Ascending aorta (tissue), 2 donors: ENCODE measurements at places on chromosomes 5 and 9.

DNA sequence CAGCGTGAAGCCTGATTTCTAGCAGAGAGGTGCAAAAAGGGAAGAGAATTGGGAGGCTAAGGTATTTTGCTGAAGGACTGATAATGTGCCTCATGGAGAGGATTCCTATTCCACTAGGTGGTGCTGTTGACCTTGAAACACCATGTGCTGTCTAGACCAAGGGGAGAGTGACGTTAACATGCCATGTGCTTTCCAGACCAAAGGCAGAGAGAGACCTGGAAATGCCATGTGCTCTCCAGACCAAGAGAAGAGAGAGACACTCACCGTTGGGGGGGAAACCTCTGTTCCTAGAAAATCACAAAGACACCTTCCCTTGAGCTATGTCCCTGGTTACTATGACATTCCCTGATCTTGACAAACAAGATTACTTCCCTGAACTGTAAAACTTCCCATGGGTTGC, 286.0 kb upstream of the TUSC1 start:
- no peak for DNase-seq

- no peak for DNase-seq
Observed at GRCh38 chr5:84354101-84354500, 30.6 kb downstream of the EDIL3 start.

DNA sequence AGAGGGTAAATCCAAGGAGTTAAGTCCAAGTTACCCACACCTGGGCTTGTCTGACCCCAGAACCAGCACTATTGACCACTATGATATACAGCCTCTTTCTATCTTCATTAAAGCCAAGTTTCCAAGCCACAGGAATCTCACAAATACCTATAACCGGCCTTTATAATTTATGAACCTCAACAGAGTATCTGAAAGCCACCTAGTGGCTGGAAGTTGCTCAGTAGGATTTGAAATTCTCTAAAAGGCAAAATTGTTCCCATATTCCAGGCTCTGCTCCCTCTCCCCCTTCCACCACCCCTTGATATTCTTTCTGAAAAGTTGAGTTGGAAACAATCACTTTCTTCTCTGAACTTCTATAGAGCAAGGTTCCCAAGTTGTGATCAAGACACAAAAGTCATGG, 106.4 kb upstream of the GPR151 start:
- no peak for DNase-seq

DNA sequence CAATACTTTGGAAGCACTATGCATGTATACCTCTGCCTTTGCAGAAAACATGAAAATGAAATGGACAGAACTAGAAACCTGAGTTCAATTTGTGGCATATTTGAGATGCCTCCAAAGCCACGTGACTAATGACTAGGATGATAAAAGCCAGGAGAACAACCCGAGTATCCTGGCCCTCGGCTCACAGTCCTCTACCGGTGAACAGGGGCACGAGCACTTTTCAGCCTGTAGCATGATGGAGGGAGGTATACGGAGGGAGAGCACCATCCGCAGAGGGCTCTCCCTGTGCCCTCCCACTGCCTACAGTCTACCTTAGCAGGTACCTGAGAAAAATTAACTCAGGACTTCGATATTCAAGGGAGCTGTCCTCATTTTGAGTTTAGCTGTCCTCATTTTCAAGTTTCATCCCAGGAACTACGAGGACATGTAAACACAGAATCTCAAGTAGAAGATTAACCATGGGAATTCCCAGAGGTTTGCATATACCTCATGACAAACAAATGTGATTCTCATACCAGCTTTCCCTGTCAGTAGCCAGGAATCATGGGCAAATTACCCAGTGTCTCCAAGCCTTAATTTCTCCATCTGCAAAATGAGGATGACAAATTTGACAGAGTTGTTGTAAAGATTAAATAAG, 249.3 kb downstream of the DNAH5 start:
- no peak for DNase-seq
